ENCODE measurements at places on chromosomes 7 and 10. TPM values are rescaled to one million over a fixed set of nuclear protein-coding genes. Genes with fewer than 3 reads are reported as not detected.

The PVRIG gene
- not detected for total RNA-seq

The UTF1 gene
- total RNA-seq = not detected

The PTCD1 gene
- 6.2 TPM for total RNA-seq

The SLC25A40 gene
- total RNA-seq = 8.7 TPM

The PNLIPRP3 gene
- total RNA-seq = not detected

The FOXP2 gene
- 0.53 TPM for total RNA-seq

The DGKI gene
- 0.89 TPM for total RNA-seq

The GPC2 gene
- 0.18 TPM for total RNA-seq

The LAMB4 gene
- under 0.01 TPM for total RNA-seq

The FAM25C gene
- not detected for total RNA-seq

The NUTM2B gene
- not detected for total RNA-seq

The ATG9B gene
- not detected for total RNA-seq
